Ammon's horn (tissue), 1 donor: ENCODE measurements at places on chromosomes 3 and 15.

- no peak for DNase-seq
Measured at GRCh38 chr3:126326629-126327028, 30.6 kb downstream of the KLF15 start.

GRCh38 chr3:129370248-129370964 is 58.0 kb downstream of the EFCAB12 start:
- DNase-seq: no peak

DNA sequence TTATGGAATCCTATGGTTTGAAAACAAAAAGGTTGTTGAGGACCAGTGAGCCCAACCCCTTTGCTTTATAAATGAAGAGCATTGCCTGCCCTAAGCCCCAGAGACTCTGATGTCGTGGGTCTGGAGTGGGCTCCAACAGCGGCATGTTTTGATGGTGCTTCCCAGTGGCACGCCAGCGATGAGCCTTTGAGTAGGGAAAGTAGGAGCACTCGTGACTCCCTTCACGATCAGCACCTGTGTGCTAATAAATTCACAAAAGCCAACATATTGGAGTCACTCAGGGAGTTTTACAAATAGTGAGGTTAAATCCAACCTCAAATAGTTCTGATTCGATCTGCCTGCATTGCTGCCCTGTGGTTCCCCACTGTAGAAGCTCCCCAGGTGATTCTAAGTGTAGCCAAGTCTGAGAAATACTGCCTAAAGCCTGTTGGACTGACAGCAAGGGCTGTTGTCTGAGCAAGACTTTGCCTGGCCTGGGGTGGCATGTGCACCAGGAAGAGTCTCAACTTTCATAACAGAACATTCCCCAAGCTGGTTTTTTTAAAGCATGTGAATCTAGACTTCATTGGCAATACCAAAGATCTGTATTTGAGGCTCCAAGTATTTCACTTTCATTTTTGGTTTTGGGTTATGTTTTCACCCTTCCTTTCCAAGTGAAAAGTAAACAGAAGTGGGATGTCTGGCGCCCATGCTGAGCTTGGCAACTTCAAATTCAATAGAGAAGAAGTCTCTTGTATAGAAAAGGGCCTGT is 9.9 kb downstream of the CCR5 start:
- no peak for DNase-seq

DNA sequence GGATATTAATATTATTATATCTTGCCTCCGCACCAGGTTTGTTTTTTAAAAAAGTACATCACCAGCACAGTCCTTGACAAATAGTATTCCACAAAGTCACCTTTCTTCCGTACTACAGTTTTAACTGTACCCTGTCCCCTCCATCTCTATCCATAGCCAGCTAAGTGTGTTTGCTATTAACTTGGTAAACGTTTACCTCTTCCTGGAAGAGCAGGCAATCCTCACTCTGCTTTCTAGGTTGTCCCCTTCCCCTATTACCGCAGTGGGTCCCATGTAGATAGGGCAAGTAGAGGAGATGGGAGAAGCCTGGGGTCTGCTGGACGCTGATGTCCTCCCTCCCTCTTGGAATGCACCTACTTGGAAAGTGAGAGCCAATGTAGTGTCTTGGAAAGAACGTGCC is 83.9 kb upstream of the ETV5 start:
- DNase-seq: no peak
